ENCODE measurements at places on chromosomes 4 and X. TPM values are rescaled to one million over a fixed set of nuclear protein-coding genes. Genes with fewer than 3 reads are reported as not detected.

RPL34 gene
- 1,147 TPM for total RNA-seq

RASL11B gene
- total RNA-seq = 1.6 TPM

CNKSR2 gene
- total RNA-seq = 0.27 TPM

SRD5A3 gene
- 3.5 TPM for total RNA-seq

TCEAL6 gene
- total RNA-seq = not detected

ASB11 gene
- total RNA-seq = not detected

NDNF gene
- total RNA-seq = not detected

P2RY8 gene
- total RNA-seq = not detected

RXFP1 gene
- total RNA-seq = not detected

GRID2 gene
- not detected for total RNA-seq

HTRA3 gene
- total RNA-seq = not detected

MAGEA12 gene
- total RNA-seq = not detected

TMA16 gene
- 30.6 TPM for total RNA-seq

GLOD5 gene
- not detected for total RNA-seq

TRIM2 gene
- 5.0 TPM for total RNA-seq

FAM184B gene
- under 0.01 TPM for total RNA-seq

SLIT2 gene
- 4.1 TPM for total RNA-seq

METAP1 gene
- 75.6 TPM for total RNA-seq

NAP1L2 gene
- 1.1 TPM for total RNA-seq

WNK3 gene
- 0.53 TPM for total RNA-seq

MAGEA3 gene
- total RNA-seq = not detected

KLKB1 gene
- not detected for total RNA-seq

GPR119 gene
- total RNA-seq = not detected

PABPC4L gene
- total RNA-seq = 0.42 TPM

PABPC1L2A gene
- not detected for total RNA-seq

SPOCK3 gene
- 0.08 TPM for total RNA-seq
